Adrenal gland (tissue), 19 donors: ENCODE measurements at places on chromosomes 4 and X. TPM values are rescaled to one million over a fixed set of nuclear protein-coding genes. Genes with fewer than 3 reads are reported as not detected.

Gene FAM9A
- not detected for polyA plus RNA-seq

Gene CXCL6
- 0.16 TPM for polyA plus RNA-seq

Gene RAB40AL
- polyA plus RNA-seq: not detected

Gene PLAC8
- 1.4 TPM for polyA plus RNA-seq

Gene MID1
- 3.6 TPM for polyA plus RNA-seq

Gene PDE6B
- polyA plus RNA-seq: 0.68 TPM

DNA sequence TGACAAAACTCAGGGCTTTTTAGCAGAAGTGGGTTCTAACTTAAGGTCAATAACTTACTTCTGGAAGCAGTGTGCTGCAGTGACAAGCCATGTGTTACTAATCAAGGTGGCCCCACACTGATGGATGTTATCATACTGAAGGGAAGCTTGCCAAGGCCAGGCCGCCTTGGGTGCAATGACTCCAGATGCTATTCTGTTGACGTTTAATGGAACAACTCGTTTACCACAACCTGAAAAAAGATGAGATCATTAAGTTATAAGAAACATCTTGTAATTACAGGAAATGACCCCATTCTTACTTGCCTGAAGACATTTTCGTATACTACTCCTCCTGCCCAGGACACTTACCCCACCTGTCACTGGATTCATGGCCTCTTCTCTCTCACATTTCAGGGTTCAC lies 38.9 kb upstream of the TMPRSS11D start:
- no peak for DNase-seq

- DNase-seq: no peak
Measured at GRCh38 chrX:42399632-42400024, 378.3 kb downstream of the PPP1R2C start.

DNA sequence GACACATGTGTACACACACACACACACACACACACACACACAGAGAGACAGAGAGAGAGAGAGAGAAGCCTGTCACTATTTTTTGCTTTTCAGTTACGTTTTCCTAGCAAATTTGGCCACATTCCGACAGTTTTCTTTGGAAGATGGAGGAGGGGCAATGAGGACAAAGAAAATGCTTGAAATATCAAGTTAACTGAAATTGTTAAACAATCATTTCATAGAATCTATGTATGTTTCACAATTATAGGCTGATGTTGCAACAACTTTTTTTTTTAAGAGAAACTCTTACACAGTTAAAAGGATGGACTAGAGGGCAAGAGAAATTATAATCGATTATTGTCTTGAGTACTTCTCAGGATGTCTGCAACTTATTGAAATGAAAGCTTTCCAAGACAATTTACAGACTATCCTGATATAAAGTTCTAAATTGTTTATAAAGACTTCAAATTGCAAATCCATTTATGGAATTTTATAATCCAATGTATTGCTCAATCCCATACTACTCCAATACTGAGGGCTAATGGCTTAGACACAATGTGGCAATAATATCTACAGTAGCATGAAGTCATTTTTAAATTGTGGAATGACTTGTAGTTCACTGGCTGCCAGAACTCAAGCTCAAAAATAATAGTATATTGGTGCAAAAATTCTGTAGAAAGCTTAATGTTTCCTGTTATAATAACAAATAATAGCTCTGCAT lies 647.0 kb upstream of the PCDH7 start:
- DNase-seq: no peak

GRCh38 chr4:56128213-56128612 lies 179.5 kb downstream of the CEP135 start:
- DNase-seq: no peak

- DNase-seq: no peak
Measured at GRCh38 chr4:152663203-152664066, 16.4 kb downstream of the TMEM154 start.

GRCh38 chr4:2619459-2619858 lies 83.0 kb downstream of the FAM193A start:
- DNase-seq: no peak

- DNase-seq: no peak
Measured at GRCh38 chr4:76504613-76505465, 69.8 kb downstream of the SHROOM3 start.

- no peak for DNase-seq
Measured at GRCh38 chr4:141541851-141542250, 94.5 kb upstream of the IL15 start.

GRCh38 chr4:41232406-41232805 lies 18.1 kb upstream of the APBB2 start:
- DNase-seq: no peak

GRCh38 chr4:15239866-15240265 lies 188.0 kb upstream of the C1QTNF7 start:
- DNase-seq: peak; percentile 32

DNA sequence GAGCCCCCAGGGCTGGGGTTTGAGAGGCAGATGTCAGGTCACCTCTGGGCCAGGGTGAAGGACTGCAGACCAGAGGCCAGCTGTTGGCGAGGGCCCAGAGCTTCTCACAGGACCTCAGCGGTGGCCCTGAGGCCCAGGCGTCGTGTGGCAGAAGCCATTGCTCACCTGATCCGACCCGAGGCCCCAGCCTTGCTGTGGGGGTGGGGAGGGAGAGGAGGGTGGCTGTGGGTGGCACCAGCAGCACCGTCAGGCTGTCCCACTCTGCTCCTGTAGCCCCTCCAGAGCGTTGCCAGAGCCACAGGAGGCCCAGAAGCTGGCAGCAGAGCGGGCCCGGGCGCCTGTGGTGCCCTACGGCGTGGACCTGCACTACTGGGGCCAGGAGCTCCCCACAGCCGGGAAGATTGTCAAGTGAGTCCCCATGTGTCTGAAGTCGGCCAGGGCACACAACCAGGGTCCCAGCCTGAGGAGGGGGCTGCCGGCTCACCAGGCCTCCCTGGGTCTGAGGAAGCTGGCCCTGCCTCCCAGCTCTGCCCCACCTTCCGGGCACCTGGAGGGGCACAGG lies 28.8 kb downstream of the UVSSA start:
- DNase-seq: peak; percentile 9

GRCh38 chr4:46196086-46196485 lies 72.2 kb upstream of the GABRG1 start:
- DNase-seq: no peak

DNA sequence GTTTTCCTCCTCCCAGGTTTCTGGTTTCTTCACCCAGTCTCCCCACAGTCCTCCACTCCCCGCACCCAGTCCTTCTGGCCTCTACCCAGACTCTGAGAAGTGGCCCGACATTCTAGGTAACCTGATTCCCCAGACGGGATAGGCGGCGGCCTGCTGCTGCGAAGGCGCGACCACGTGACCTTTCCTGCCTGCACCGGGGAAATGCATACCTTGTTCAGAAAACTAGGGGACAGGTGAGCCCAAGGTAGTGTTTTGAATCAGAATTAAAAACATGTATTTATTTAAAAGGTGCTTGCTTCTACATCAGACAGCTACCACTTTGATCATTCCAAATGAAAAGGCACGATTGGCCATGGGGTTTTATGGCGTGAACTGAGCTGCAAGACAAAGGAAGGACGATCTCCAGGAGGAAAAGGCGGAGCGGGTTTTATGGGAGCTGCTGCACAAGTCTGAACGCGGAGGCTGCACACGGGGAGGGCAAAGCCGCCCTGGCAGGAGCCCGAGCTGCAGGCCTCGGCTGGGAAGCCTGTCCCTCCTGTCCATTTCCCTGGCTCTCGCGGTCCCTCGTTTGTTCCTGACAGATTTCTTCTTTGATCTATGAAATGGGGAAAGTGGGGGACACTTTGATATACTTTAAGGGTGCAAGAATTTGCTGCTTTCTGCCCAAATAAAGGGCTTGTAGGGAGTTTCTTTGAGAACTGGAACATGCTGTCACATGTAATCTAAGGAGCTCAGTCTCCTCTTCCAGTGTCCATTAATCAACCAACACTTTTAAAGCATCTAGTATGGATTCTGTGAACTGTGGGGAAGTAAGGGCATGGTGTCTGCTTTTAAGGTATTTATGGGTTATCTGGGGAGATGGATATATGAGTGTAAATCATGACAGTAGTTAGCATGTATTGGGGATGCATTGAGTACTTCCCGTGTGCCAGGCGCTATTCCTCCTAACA lies 150.9 kb downstream of the SPRY1 start:
- DNase-seq: no peak

DNA sequence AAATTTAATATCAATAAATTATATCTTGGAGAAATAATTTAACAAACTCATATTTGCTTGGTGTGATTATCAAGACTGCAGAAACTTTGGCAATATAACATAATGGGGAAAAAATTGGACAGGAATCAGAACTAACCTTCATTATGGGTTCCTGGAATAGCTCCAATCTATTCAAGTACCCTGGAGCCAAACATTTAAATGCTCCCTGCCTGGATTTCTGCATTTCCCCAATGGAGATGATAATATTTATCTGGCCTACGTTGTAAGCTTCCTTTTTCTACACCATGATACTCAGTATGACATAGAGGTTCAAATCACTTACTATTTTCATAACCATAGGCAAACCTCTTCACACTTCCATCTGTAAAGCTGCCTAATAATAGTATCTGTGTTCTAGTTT lies 326.8 kb downstream of the TRIML1 start:
- no peak for DNase-seq

DNA sequence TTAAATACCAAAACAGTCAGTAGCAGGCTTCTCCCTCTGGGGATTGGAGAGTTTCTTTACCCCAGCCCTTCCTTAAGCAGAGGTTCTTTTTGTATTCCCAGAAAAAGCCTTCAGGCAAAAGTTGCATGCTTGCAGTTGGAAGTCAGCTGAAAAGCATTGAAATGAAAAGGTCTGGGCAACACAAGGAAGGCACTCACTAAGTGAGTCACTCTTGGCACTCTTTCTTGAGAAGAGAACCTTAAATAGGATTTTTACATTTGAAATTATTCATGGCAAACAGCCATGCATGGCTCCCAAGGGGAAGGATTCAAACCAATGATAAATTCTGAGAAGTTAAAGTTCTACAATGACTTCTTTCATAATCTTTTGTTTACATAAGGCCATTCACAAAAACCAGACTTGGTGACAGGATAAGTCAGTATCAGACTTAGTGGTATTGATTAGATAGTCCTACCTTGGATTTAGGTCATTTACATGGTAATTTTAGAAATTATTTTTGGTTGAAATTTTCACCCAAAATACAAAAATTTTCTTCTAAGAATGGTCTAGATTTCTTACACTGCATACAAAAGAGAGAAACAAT lies 2068.9 kb downstream of the PCDH7 start:
- no peak for DNase-seq

DNA sequence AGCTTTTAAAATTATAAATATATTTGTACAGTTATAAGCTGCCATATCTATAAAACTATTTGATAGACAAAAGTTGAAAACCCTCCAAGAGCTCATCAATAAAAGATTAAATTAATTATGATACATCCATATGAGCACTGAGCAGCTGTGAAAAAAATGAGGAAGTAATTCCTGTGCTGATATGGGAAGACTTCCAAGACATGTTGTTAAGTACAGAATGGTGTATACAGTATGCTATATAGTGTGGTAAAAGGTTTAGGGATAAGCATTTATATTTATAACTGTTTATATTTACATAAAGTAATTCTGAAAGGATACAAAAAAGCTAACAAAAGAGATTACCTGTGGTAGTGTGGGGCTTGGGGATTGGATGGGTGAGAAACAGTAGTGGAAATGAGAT lies 92.8 kb upstream of the BMP2K start:
- no peak for DNase-seq

GRCh38 chrX:133054761-133055405 lies 42.0 kb downstream of the USP26 start:
- no peak for DNase-seq

DNA sequence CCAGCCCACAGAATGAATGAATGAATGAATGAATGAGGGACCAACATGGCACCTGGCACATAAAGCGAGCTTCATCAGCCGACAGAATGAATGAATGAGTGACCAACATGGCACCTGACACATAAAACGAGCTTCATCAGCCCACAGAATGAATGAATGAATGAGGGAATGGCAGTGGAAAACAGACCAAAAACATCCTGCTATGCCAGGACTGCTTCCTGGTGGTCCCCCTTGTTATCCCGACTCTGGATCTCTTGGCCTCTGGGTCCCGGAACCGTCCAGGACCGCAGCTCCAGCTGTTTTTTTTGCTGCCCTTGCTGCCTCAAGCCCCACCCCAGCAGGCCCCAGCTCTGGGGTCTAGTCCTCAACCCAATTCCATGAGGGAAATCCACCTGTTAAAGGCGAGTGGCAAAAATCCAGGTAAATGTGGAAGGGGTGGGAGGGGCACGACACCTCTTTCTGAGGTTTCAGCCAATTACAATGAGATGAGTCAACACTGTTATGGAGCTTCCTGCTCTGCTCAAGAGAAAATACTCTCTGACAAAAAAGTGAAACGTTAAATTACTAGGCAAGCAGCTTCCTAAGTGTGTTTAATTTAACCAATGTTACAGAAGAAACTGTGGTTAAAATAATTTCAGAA lies 72.0 kb upstream of the MTNR1A start:
- no peak for DNase-seq

DNA sequence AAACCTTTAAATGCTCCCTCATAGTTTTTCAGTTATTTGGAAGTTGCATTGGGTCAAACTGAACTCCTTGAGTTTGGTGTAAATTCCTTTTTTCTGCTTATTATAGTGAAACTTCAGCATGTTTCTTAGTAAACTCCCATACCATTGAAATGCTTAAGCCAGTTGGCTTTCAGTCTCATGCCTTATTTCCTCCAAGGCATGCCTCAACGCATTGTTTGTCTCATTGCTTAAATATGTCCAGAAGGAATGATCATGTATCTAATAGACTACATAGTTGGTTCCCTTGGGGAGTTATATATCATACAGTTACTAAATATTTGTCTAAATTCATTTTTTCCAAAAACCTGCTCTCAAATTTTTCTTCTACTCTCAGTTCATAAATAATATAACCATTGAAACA lies 114.0 kb downstream of the STOX2 start:
- no peak for DNase-seq

GRCh38 chrX:110322603-110323002 lies 4.7 kb upstream of the AMMECR1 start:
- no peak for DNase-seq

- DNase-seq: no peak
Measured at GRCh38 chrX:94524867-94525266, 850.9 kb downstream of the FAM133A start.

DNA sequence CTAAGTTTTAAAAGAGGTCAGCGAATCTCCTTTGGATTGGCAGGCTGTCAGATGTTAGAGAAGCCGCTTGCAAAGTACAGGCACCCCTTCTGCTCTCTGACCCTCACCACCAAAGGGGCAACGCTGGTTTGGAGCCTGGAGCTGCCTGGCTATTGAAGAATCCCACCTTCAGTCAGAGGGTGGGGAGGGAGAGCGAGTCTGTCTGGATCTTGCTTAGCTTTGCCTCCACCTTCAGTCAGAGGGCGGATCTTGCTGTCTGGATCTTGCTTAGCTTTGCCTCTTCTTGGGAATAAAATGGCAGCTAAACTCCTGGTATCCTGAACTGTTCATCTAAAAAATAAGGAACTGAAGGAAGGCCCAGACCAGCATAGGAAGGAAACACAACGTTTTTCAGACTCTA lies 7.3 kb downstream of the CCDC110 start:
- DNase-seq: no peak

DNA sequence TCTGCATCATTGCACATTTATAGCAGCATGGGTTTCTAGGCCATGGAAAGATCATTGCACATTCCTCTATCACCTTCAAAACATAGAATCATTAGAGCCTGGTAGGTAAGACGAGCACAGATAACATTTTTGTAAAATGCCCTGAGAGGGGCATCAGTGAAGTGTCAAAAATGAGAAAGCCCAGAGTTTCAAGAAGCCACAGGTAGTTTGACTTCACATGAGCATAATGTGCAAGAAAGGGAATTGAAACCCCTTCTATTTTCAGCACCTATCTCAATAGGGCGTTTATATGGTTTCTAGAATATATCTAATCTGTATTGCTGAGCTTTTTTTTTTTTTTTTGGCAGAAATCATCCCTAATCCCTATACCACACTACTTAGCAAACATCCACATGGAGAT lies 2441.7 kb downstream of the ARAP2 start:
- DNase-seq: no peak
